ENCODE measurements at places on chromosomes 11 and 22. TPM values are rescaled to one million over a fixed set of nuclear protein-coding genes. Genes with fewer than 3 reads are reported as not detected.

DNA sequence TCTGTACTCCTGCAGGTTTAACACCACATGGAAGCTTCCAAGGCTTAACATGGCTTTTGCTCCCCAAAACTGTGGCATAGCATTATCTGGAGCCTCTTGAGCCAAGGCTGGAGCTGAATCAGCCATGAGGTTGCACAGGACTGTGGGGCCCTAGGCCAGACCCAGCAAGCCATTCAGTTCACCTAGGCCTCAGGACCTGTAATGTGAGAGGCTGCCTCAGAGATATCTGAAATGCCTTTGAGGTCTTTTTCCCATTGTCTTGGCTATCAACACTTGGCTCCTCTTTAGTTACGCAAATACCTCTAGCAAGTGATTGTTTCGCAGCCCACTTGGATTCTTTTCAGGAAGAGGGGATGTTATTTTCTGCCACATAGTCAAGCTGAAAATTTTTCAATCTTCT, 72.0 kb downstream of the VPREB1 start:
- H3K4me3 ChIP-seq, result no peak overlapping the region
- no peaks in the 10 kb centered on the region for H3K27me3 ChIP-seq
- no peaks in the 10 kb centered on the region for H3K4me1 ChIP-seq
- DNase-seq, result no peak

The SLC22A8 gene
- total RNA-seq, result not detected

DNA sequence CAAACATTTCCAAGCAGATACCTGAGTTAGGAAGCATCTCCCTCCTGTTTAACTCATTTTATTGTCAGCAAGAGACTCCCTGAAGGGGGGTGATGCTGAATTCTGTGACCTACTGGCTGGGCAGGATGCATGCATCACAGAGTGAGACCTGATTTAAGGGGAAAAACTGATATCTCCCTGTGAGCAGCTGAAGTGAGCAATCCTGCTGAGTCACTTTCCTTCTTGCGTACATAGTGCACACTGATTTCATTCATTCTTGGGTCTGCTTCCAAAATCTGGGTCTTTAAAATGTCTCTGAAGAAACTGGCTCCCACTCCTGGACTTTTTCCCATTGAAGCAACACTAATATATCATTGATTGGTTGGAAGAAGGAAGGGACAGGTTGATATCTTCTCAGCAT, 23.3 kb downstream of the P4HA3 start:
- H3K36me3 ChIP-seq, result no peaks in the 10 kb centered on the region
- no peaks in the 10 kb centered on the region for H3K27me3 ChIP-seq
- H3K4me3 ChIP-seq, result no peak overlapping the region
- H3K4me1 ChIP-seq, result no peaks in the 10 kb centered on the region
- no peak overlapping the region for H3K27ac ChIP-seq

DNA sequence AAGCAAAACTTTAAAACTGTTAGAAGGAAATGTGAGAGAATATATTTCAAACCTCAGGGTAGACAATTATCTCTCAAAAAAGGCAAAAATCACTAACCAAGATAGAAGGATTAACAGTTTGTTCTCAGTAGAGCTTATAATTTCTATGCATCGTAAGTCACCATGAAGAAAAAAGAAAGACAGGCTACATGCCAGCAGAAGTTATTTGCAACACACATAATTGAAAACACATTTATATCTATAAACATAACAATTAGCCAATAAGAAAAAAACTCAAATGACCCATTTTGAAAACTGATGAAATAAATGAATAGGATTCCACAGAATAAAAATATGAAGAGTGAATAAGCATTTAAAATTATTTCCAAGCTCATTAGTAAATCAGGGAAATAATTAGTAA, 24.4 kb upstream of the SNX19 start:
- no peak overlapping the region for H3K4me3 ChIP-seq
- no peak overlapping the region for H3K27ac ChIP-seq
- no peaks in the 10 kb centered on the region for H3K27me3 ChIP-seq
- DNase-seq, result peak; percentile 22
- no peaks in the 10 kb centered on the region for H3K4me1 ChIP-seq

The CYB5R2 gene
- total RNA-seq, result 15.5 TPM

The CYP2D6 gene
- total RNA-seq, result 1.3 TPM

GRCh38 chr11:130025371-130025770, 22.7 kb upstream of the PRDM10 start:
- H3K27me3 ChIP-seq, result no peaks in the 10 kb centered on the region
- no peak for DNase-seq
- no peak overlapping the region for H3K4me3 ChIP-seq
- H3K27ac ChIP-seq, result no peak overlapping the region
- H3K36me3 ChIP-seq, result no peaks in the 10 kb centered on the region

The GPHA2 gene
- total RNA-seq, result not detected

GRCh38 chr11:121372671-121373429, 79.3 kb upstream of the SORL1 start:
- no peak overlapping the region for H3K27ac ChIP-seq
- no peak for DNase-seq
- no peaks in the 10 kb centered on the region for H3K36me3 ChIP-seq
- H3K27me3 ChIP-seq, result no peaks in the 10 kb centered on the region
- no peak overlapping the region for H3K4me3 ChIP-seq
- peaks cover 17% of the 10 kb centered on the region for H3K4me1 ChIP-seq

DNA sequence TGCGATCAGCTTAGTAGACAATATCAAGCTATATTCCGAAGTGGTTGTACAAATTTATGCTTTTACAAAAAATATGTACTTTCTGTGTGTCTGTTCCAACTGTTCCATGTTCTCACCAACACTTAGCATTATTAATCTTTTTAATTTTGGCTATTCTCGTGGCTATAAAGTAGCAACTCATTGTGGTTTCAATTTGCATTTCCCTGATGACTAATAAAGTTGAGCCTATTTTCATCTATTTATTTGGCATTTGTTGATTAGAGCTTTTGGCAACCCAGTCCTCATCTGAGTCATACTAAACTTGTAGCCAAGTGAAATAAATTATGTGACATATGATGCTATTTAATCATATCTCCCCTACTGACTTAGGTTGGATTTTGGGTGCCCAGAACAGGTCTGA, 115.9 kb downstream of the FBXO7 start:
- H3K36me3 ChIP-seq, result no peaks in the 10 kb centered on the region
- no peak overlapping the region for H3K4me3 ChIP-seq
- DNase-seq, result no peak

DNA sequence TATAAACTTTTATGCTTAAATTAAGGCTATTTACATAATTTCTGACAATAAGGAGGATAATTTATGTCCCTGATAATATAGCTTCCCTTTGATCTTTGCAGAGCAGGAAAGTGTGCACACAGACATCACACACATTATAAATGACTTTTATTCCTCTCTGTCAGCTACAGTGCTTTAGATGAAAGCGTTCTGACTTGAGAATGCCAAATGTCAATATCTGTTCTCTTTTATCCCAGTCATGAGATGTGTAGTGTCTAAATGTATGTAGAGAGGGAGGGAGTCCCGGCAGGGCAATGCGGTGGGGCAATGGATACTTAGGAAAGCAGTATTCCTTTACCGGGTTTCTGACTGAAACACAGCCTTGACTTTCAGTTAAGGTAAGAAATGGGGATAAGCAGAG, 225.4 kb upstream of the CHORDC1 start:
- H3K27me3 ChIP-seq, result no peaks in the 10 kb centered on the region
- no peaks in the 10 kb centered on the region for H3K4me1 ChIP-seq
- H3K4me3 ChIP-seq, result no peak overlapping the region
- no peak overlapping the region for H3K27ac ChIP-seq

The FOLH1 gene
- 10.1 TPM for total RNA-seq

- H3K36me3 ChIP-seq, result no peaks in the 10 kb centered on the region
- H3K27ac ChIP-seq, result no peak overlapping the region
- no peaks in the 10 kb centered on the region for H3K27me3 ChIP-seq
- no peak for DNase-seq
- H3K4me3 ChIP-seq, result no peak overlapping the region
These were observed 103.9 kb upstream of the ANO3 start for GRCh38 chr11:26227883-26228502.

DNA sequence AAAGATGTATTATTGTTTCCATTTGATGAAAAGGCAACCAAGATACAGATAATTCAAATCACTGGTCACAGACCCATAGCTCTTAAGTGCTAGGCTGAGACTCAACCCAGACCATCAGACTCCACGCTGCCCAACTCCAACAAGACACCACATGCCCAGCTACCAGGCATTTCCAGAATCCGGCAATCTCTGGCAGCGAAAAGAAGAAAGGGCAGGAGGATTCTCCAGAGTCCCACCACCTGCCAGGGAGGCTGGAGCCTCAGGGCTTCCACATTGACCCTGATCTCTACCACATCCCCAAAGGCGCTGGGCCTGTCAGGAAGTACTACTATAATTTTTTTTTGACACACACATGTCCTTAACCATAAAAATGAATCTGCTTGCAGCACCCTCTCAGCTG, 61.4 kb upstream of the ARFGAP3 start:
- no peaks in the 10 kb centered on the region for H3K4me1 ChIP-seq
- peaks cover 3% of the 10 kb centered on the region for H3K36me3 ChIP-seq
- H3K27me3 ChIP-seq, result no peaks in the 10 kb centered on the region
- no peak for DNase-seq

- no peak overlapping the region for H3K4me3 ChIP-seq
- H3K27ac ChIP-seq, result no peak overlapping the region
- H3K4me1 ChIP-seq, result no peaks in the 10 kb centered on the region
- H3K36me3 ChIP-seq, result peaks cover 3% of the 10 kb centered on the region
- no peak for DNase-seq
These were observed 37.5 kb downstream of the SESN3 start for GRCh38 chr11:95193541-95193940.

DNA sequence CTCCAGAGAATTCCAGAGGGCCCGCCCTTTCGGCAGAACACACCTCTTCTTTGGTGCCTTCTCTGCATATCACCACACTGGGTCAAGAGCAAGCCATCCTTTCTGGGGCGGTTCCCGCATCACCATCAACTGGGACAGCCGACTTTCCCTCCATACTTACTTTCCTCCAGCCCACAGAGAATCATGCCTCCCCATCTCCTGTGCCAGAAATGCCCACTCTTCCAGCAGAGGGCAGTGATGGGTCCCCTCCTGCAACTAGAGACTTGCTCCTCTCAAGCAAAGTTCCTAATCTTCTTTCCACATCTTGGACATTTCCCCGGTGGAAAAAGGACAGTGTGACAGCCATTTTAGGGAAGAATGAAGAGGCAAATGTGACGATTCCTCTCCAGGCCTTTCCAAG, 157.7 kb downstream of the C11orf91 start:
- H3K4me3 ChIP-seq, result no peak overlapping the region
- no peaks in the 10 kb centered on the region for H3K27me3 ChIP-seq
- no peak overlapping the region for H3K27ac ChIP-seq

DNA sequence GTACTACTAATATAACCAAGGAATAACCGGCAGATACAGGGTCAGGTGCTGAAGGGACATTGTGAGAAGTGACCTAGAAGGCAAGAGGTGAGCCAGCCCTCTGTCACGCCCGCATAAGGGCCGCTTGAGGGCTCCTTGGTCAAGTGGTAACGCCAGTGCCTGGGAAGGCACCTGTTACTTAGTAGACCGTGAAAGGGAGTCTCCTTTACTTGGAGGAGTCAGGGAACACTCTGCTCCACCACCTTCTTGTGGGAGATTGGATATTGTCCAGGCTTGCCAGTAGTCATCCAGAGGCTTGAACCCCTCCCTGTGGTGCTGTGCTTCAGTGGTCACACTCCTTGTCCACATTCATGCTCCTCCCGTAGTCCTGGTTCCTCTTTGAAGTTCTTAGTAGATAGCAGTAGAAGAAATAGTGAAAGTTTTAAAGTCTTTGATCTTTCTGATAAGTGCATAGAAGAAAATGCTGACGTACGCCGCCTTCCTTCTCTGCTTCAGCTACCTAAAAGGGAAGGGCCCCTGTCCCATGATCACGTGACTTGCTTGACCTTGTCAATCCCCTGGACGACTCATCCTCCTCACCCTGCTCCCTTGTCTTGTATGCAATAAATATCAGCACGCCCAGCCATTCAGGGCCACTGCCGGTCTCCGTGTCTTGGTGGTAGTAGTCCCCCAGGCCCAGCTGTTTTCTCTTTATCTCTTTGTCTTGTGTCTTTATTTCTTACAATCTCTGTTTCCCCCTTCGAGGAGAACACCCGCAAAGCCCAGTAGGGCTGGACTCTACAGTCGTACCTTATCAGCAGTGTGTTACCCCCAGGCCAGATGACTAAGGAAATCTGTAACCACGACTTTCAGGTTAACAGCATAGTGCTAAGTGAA, 6.1 kb downstream of the NUP50 start:
- no peak overlapping the region for H3K4me3 ChIP-seq
- no peaks in the 10 kb centered on the region for H3K27me3 ChIP-seq
- peaks cover 39% of the 10 kb centered on the region for H3K36me3 ChIP-seq
- DNase-seq, result no peak
- no peak overlapping the region for H3K27ac ChIP-seq

DNA sequence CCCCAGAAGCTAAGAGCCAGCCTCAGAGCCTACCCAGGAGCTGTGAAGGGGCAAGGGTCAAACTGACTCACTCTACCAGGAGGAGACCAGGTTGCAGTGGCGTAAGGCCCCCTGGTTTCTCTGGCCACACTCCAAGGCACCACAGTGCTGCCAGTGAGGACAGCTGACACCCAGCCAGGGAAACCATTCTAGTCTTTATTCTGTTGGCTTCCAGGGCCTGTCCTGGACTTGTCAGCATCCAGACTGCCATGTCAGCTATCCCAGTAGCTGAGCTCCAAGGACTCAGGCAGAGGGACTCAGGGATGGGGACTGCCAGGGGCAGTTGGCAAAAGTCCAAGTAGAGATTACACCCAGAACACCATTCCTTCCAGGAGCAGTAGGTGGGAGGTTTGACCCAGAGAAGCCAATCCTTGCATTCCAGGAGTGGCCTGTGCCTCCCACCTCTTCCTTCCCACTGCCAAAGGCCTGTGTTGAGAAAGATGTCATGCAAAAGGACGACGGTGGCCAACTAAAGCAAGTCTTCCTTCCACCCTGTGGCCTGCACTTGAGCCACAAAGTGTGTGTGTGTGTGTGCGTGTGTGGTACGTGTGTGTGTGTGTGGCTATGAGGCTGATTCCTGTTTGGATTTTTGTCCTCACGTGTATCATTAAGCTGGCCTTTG, 3.6 kb upstream of the MAPK8IP1 start:
- no peaks in the 10 kb centered on the region for H3K4me1 ChIP-seq
- no peak for DNase-seq
- no peak overlapping the region for H3K27ac ChIP-seq
- H3K27me3 ChIP-seq, result no peaks in the 10 kb centered on the region
- H3K4me3 ChIP-seq, result no peak overlapping the region
- peaks cover 22% of the 10 kb centered on the region for H3K36me3 ChIP-seq

- H3K4me3 ChIP-seq, result no peak overlapping the region
- H3K27ac ChIP-seq, result no peak overlapping the region
- H3K4me1 ChIP-seq, result peaks cover 2% of the 10 kb centered on the region
- DNase-seq, result no peak
- H3K27me3 ChIP-seq, result no peaks in the 10 kb centered on the region
These were observed 268.6 kb upstream of the SESN3 start for GRCh38 chr11:95499516-95500135.

The MRPL49 gene
- 35.6 TPM for total RNA-seq

GRCh38 chr11:119400860-119401259, 19.4 kb upstream of the USP2 start:
- no peaks in the 10 kb centered on the region for H3K36me3 ChIP-seq
- no peaks in the 10 kb centered on the region for H3K4me1 ChIP-seq
- no peak overlapping the region for H3K4me3 ChIP-seq
- H3K27ac ChIP-seq, result no peak overlapping the region

The YPEL1 gene
- total RNA-seq, result 15.1 TPM

Data from lung (tissue), 17 donors.